ENCODE measurements at places on chromosomes 4 and X.

- no peak for DNase-seq
These were observed 8.0 kb downstream of the GASK1B start for GRCh38 chr4:158164768-158165213.

DNA sequence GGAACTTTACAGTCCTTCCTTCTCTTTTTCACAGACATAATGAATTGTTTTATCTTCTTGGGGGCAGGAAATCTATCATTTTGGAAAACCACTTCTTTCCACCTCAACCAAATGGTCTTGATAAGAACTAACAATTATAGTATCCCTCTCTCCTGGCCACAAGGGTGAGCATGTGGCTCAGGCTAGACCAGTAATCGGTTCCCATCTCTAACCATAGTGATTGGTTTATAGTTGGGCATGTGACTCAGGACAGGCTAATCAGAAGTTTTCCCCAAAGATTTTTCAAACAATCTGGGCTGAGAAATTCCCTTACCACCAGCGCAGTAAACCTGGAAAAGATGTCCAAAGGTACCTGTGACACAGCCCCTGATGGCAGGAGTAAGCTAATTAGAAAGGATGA is 4.0 kb upstream of the CXorf66 start:
- DNase-seq: no peak

GRCh38 chr4:38319456-38320342 is 344.3 kb upstream of the KLF3 start:
- DNase-seq: peak; percentile 74

DNA sequence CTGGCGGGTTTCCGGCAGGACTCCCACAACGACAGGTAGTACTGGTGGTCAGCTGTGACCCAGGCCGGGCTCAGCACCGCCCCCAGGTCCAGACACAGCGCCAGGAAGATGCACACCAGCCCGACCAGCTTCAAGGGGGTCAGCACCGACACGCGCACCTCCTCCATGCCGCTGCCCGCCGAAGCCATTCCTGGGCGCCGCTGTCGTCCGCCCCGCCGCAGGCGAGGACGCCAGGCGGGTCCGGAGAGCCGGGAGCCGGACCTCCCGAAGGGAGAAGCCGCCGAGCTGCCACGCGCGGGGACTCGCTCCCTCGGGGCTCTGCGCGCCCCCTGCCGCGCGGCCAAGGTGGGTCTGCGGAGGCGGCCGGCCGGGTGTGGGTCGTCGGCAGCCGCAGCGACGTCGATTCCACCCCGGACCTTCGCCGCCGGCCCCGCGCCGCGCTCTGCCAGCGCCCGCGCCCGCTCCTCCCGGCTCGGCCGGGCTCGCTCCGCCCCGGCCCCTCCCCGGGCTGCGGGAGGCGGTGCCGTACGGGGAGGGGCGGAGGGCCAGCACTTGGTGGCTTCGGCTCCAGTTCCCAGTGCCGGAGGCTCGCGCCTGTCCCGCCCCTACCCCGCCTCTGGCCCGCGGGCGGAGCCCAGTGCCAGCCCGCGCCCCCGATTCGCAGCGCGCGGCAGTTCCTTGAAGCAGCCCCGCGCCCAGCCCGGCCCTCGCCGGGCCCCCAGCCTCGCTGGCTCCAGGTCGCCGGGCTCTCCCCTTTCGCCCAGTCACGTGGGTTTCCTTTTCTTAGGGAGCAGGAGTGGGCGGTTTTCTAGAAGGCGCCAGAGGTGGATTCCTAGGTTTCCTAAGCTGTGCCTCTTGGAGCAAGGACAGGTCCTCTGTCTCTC is at the start of gene TMEM47:
Gene TMEM47, minus strand, starts transcription at position 444 of the 884 bp plus-strand sequence. Its CDS starts 256 bp downstream, at position 188.
- DNase-seq: no peak

- no peak for DNase-seq
These were observed 373.1 kb downstream of the NAF1 start for GRCh38 chr4:162793571-162793970.

DNA sequence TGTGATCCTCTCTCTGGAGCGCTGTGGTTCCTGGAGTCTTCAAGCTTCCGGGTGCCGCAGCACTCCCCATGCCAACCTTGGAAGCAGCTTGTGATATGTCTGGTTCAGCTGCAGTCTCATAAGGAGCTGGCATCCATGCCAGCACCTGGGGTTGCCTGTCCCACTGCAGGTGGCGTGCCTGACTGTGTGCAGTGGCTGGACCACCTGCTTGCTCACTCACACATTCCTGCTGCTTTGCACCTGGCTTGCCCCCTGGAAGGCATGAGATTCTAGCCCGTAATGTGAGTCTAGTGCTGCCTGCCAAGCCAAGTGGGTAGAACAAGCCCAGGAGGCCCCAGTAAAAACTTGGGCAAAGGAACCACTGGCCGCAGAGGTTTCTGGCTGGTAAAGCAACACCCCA is 687.2 kb upstream of the AADAT start:
- no peak for DNase-seq

DNA sequence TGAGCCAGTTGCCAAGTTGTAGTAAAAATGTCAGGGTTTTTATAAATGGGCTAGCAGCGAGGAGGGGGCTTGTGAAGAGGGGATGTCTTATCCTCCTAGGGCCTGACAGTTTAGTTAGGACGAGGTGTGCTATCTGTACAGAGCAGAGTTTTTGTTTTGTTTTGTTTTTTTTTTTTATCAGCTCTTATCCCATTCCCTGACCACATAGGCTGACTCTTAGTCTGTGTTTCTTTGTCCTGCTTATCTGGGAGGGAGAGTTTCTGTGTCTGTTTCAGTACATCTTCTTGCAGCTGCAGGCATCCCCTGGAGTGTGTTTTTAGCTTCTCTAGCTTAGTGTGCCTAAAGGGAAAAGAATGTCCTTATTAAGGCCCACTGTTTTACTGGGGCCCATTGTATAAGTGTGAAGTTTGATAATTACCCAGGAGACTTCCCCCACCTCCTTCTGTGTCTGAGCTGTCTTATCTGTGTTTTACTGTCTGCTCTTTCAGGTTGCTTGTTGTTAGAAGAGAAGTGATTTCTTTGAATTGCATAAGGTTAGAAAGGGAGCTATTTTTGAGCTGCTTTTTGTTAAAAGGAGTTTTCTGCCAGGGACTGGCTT is 32.0 kb downstream of the PAGE2 start:
- DNase-seq: no peak

DNA sequence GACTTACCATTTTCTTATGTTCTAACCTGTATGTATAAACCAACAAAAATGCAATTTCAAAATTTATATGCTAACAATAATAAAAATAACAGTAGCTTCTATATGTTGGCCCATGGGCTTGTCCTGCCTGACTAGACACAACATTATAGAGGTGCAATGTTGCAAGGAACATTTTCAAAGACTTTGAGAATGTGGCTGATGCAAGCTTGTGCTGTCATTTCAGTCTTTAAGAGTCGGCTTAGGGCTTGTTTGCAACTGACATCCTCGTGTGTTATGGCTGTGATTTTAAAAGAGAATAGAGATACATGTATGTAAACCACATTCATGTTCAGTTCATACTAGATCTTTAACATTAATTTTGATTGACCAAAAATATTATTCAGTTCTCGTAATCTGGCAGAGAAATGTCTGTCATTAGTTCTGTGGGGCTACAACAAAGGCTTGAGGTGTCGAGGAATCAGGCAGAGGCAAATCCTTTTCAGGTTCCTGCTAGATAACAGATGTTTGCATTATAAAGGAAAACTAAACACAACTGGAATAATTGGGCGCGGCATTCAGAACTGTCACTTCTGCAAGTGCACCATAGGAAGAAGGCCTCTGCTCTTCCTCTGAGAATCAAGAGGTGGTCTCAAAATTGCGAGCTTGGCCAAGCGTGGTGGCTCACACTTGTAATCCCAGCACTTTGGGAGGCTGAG is 13.1 kb downstream of the TMSB4X start:
- no peak for DNase-seq

- DNase-seq: no peak
These were observed 38.2 kb downstream of the C4orf50 start for GRCh38 chr4:5979981-5980380.

GRCh38 chr4:76947369-76947768 is 2.2 kb upstream of the SEPTIN11 start:
- DNase-seq: no peak

DNA sequence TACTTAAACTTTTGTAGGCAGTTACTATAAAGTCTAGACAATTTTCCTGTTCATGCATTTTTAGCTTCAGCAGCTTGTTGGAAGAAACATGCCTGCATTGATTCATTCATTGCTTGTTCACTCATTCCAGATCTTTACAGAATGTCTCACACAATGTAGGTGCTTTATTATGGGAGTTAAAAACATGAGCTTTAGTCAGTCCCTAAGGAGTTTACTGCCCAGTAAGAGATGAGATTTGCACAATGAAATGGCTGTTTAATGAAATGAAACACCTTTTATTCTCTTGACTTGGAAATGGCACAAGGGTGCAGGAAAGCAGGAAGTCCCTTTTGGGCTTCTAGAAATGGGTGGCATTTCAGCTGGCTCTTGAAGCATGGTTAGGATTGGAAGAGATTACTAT is 2.9 kb downstream of the NOCT start:
- DNase-seq: no peak

- no peak for DNase-seq
These were observed 735.8 kb downstream of the RPA4 start for GRCh38 chrX:97619499-97619898.

DNA sequence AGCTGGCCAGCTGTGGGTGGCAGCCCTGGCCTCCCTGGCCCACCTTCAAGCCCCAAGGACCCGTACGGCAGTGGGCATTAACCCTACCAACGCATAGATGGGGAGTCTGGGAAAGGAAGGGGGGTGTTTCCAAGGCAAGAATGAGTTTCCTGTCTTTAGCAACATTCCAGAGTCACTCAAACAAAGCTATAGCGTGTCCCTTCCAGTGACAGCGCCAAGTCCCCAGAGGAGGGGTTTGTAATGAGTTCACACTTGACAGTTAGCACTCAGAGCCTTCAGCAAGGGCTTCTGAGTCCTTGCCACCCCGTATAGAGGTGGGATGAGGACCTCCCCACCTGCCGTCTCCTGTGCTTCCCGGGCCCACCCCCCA is 1.8 kb downstream of the BGN start:
- no peak for DNase-seq

DNA sequence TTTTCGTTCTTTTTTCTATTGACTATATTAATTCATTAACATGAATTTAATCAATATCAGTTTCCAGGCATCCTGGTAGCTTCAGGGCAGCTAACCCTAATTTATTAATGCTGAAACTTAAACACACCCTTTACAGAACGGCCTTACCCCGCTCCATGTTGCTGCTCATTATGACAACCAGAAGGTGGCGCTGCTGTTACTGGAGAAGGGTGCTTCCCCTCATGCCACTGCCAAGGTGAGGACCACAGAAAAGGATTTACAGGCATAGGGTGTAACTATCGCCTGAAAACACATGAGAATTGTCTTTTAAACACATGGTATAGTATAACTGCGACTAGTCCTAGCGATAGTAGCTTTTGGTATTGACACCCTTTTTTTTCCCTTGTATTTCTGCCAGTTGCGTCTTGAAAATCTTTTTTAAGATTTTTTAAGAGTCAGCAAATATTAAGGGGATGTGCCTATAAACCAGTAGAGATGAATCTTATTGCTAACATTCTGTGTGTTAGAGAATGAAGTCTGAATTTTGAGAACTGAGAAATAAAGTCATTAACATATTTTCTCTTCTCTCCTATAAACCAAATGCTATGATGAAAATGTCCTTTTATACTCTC is 229.0 kb downstream of the ANK2 start:
- no peak for DNase-seq

- no peak for DNase-seq
These were observed 147.7 kb downstream of the GASK1B start for GRCh38 chr4:158025131-158025530.

GRCh38 chr4:6419452-6420028 is 52.9 kb downstream of the PPP2R2C start:
- DNase-seq: no peak

DNA sequence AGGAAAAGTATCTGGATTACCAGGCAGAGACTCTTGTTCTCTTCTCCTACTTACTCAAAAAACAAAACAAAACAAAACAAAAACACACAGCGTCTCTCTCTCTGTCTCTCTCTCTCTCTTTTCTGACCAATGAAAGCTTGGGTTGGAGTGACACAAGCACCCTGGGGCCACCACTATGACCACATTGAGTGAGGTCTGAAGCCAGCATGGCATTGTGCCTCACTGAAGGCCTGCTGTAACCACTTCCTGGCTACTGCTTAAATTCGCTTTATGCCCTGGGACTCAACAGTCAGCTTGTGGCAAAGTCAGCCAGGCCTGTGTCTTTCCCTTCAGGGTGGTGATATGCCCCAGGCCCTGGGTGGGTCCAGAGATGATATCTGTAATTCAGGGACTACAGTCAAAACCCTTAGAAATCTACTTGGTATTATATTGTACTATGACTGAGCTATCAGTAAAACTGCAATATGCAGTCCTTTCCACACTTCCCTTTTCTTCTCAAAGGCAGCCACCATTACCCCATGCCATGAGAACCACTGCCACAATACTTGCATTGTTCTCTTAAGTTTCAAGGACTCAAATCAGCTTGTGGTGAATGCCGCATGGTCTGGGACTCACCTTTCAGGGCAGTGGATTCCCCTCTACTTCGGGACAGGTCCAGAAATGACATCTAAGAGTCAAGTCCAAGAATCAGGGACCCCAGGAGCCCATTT is 606.8 kb upstream of the KLHL4 start:
- no peak for DNase-seq

DNA sequence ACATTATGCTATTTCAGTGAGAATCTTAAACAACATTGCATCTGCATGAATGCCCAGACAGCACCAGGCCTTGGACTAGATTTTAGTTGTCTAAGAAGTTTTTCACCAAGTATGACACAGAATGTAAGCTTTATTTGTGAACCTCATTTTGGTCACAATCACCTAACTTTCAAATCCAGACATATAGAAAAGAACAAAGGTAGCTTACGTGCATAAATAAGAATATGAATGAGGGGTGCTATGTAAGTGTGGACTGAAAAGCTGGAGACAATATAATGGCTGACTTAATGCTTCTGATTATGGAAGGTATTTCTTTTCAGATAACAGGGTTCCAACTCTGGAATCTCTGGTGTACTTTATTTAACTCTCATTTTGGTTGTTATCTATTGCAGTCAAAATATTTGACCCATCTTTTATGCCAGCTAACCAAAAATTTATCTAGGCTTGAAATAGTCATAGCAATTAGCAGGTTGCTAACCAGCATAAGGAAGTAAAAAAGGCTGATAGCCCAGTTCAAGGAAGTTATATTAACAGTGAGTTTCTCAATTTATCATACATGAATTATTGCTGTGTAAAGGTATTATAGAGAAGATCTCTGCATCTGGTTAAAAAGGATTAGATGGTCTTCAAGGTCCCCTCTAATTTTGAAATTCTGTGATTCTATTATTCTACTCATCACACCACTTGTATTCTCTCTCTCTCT is 36.5 kb downstream of the SLC7A11 start:
- DNase-seq: no peak

Measured in stimulated activated CD4-positive, alpha-beta T cell treated with anti-CD3 and anti-CD28 coated beads, TNF-alpha, amount 100 ng/mL, for 1 hour (primary cell).